ENCODE measurements at places on chromosomes 13 and 19.

DNA sequence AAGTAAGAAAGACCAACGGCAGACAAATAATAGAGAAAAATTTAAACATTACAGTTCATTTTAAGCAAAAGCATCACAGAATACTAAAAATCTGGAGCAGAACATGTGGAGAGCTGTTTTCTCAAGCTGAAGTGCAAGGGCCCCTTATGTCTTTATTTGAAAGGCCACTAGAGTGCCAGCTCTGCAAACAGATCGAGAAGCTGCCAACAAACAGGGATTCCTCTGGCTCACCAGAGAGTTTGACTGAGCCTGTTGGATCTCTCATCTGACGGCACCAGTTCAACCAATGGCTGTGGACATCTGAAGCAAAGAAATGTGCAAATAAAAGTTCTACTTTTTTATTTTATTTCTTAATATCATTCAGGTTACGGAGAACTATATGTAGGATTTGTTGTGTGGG is 119.7 kb downstream of the COL4A2 start:
- peak; percentile 54 for DNase-seq

DNA sequence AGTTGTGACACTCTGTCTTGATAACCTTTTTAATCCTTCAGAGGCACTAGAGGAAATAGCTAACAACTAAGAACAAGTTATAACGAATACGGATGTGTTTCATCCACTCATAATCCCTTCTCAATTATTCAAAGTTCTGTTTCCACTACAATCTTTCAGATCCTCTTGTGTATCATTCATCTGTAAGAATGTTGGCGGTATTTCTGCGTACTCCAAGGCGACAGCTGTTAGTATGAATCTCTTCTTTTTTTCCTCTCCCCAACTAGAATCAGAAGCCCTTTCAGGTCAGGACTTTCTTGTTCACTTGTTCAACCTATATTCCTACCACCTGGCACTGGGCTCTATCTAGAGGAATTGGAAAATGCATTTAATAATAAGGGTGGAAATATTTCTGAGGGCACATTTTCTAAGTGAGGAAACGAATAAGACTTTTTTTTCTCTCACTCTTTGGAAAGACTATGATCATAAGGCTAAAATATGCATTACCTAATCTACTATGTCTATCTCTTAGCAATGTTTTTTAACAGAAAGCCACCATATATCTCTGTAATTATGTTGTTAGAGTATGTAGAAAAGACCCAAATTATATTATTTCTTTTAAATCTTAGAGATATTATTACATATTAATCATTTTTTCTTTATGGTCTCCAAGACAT is 492.9 kb downstream of the PCDH20 start:
- no peak for DNase-seq

- DNase-seq, result peak; percentile 52
Observed at GRCh38 chr13:100542826-100543156, 45.8 kb downstream of the GGACT start.

GRCh38 chr19:4052114-4052992 is 14.3 kb downstream of the ZBTB7A start:
- DNase-seq, result no peak

- DNase-seq, result no peak
Observed at GRCh38 chr19:9058905-9059667, 27.8 kb upstream of the OR1M1 start.

DNA sequence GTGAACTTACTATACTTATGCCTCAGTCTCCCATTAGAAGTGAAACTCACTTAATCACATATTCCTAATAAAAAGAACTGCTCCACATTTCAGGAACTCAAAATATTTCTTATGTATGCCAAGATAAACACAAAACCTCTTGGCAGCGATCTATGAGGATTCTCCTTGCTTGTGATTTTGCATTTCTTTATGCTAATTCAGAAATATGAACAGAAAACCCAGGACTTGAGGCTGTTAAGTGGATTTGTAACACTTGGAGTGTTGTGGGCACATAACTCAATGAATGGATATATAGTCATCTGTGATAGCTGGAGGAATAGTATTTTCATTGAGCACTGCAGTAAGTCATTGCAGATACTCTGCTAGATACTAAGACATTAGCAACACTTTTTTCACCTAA is 5.6 kb upstream of the KATNAL1 start:
- DNase-seq, result no peak

- DNase-seq, result no peak
Observed at GRCh38 chr19:22422211-22422610, at the start of gene ZNF98. Gene ZNF98, minus strand, starts transcription at chr19:22422346. Its CDS starts 122 bp downstream, at chr19:22422224.

- no peak for DNase-seq
Observed at GRCh38 chr19:17385878-17386611, 8.0 kb downstream of the CCDC194 start.

GRCh38 chr19:56595548-56595899 is 422 bp downstream of the ZNF71 start:
- no peak for DNase-seq

DNA sequence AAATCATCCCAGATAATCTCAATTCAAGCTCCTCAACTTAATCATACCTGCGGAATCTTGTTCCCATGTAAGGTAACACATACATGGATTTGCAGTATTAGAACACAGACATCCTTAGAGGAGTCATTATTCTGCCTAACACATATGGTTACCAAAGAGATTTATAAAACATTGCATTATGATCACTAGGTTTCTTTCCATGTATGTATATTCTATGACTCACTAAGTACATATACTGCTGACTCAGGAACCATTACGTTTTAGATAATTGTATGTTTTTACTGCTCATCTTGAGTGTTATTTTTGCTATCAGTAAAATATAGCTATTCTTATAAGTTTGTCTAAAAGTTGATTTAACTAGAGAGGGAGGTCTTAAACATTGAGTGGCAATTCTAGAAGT is 182.9 kb downstream of the SLITRK6 start:
- DNase-seq, result no peak

DNA sequence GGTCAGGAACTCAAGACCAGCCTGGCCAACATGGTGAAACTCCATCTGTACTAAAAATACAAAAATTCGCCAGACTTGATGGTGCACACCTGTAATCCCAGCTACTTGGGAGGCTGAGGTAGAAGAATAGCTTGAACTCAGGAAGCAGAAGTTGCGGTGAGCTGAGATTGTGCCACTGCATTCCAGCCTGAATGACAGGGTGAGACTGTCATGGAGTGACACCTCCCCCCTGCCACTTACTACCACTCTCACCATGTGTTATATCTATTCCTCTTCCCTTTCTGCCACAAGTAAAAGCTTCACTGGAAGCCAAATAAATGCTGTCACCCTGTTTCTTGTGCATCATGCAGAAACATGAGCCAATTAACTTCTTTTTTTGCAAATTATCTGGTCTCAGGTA is 10.6 kb upstream of the CEACAM4 start:
- DNase-seq, result no peak

- no peak for DNase-seq
Observed at GRCh38 chr13:112810608-112811007, 120.8 kb downstream of the ATP11A start.

DNA sequence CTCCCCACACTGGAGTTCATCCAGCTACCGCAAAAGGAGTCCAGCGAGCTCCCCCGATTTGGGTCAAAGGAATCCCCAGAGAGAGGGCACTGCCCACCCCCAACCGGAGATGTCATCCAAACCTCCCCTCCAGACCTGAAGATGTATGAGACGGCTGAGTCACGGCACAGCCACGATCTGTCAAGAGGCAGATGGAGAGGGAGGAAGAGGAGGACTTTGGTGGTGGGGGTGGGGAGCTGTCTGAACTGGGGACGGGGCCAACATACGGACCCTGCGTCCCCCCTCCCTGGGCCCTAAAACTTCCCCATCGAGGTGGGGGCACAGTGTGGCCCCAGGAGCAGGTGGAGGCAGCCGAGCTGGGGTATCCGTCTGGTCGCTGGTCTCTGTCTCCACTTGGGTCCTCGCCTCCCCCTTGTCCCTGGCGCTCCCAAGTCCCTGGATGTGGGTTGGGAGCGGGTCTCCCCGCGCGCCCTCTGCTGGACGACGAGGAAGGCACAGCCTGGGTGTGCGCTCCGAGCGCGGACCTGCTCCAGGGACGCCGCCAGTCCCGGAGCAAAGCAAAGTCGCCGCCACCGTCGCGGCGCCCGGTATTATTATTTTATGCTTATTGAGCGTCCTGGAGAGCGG is 3.8 kb downstream of the PDE4A start:
- DNase-seq, result no peak

DNA sequence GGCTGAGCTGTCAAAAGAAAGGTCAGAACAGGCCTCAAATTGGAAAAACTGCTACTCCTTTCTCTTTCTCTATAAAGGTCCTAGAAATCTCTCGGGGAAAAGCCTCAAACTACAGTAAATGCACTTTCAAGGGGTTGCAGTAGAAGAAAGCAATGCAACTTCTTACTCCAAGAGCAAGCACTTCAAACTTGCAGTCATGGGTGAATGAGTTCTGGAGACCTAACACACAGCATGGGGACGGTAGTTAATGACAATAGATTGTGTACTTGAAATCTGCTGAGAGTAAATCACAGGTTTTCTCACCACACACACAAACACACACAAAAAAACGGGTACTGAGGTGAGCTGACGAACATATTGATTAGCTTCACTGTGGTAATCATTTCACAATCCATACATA is 11.8 kb downstream of the TUBGCP3 start:
- peak; percentile 87 for DNase-seq

DNA sequence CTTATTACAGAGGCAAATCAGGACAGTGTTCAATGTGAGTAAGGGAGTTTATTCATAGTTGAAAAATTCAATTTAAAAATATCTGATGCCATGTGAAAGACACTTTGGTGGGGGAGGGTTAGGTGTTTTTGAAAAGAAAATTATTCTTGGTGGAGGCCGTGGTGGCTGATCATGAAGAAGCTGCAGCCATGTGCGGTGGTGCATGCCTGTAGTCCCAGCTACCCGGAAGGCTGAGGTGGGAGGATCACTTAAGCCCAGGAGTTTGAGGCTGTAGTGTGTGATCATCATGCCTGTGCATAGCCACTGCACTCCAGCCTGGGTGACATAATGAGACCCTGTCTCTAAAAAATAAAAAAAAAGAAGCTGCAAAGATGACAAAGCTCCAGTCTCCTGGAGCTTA is 28.6 kb downstream of the WDFY2 start:
- no peak for DNase-seq

DNA sequence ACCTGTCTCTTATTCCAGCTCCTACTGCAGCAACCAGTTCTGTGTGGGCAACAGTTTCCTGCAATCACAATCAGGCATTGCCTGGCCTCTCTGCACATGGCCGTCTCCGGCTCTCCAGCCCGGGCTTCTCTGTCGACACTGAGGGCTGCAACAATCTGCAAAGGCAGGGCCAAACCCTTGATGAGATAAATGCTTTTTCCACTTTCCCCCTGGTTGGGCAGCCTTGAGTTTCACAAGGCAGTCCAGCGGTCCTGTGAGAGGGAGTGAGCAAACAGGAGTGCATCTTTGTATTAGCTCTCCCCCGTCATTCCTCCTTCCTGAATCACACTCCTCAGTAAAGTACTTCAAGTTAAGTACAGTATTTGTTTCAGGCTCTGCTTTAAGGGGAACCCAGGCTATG is 40.7 kb upstream of the VWA8 start:
- no peak for DNase-seq

GRCh38 chr19:50490991-50491472 is 14.4 kb upstream of the GARIN5A start:
- DNase-seq, result no peak

DNA sequence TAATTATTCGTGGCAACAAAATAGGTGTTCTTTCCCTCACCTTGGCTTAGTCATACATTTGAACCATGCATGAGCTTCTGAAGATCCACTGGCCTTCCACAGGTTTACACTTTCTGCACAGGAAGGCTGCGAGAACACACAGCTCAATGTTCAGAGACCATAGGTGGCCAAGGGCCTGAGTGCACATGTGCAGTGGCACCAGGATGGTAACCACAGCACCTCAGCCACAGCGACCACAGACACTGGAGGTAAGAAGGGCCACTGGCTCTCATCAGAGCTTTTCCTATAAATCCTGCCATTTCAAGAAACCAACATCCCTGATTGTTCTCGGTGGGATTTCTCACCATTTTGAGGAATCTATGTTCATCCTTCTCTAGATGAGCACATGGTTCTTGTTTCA is 1.6 kb downstream of the DCLK1 start:
- DNase-seq, result no peak

GRCh38 chr13:100129605-100130004 is 40.7 kb downstream of the PCCA start:
- no peak for DNase-seq

- no peak for DNase-seq
Observed at GRCh38 chr13:110310541-110311442, 3.7 kb downstream of the COL4A2 start.

GRCh38 chr13:80382576-80382975 is 41.6 kb upstream of the SPRY2 start:
- no peak for DNase-seq

DNA sequence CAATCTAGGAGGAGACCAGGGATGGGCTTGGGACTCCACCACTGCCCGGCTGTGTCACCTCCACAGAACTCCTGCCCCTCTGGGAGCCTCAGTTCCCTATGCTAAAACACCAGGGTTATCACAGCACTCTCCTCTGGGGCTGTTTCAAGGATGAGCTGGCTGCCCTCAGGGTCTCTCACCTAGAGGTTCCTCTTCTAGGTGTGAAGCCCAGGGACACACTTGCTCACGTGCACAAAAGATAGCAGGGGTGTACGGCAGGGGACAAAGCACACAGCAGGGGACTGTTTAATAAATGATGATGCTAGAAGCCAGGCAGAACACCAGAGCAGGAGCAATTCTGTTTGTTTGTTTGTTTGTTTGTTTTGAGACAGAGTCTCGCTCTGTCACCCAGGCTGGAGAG is 16.8 kb upstream of the LYPD3 start:
- DNase-seq, result no peak

DNA sequence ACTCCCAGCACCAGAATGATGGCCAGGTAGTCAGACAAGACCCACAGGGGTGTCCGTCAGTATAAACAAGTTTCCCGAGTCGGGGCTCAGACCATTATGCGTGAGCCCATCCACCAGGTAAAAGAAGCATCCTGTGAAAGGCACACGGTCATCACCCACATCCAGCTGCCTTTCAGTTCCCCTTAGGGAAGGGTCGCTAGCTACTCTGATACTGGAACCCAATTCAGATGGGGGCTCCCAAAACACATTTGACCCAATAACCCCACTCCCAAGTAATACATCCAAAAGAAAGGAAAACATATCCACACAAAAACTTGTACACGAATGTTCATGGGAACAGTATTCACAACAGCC is 66.8 kb downstream of the STK24 start:
- no peak for DNase-seq

- DNase-seq, result no peak
Observed at GRCh38 chr13:37349916-37350315, 244.5 kb upstream of the CSNK1A1L start.

- no peak for DNase-seq
Observed at GRCh38 chr19:48004236-48004635, 9.8 kb downstream of the ELSPBP1 start.
